ENCODE measurements at places on chromosomes 13 and 19.

- DNase-seq: no peak
Measured at GRCh38 chr19:45745606-45746005, 12.4 kb downstream of the MEIOSIN start.

GRCh38 chr19:55276720-55277430 lies 3.0 kb downstream of the HSPBP1 start:
- DNase-seq: no peak

- DNase-seq: no peak
Measured at GRCh38 chr19:5205381-5205780, 135.2 kb downstream of the PTPRS start.

DNA sequence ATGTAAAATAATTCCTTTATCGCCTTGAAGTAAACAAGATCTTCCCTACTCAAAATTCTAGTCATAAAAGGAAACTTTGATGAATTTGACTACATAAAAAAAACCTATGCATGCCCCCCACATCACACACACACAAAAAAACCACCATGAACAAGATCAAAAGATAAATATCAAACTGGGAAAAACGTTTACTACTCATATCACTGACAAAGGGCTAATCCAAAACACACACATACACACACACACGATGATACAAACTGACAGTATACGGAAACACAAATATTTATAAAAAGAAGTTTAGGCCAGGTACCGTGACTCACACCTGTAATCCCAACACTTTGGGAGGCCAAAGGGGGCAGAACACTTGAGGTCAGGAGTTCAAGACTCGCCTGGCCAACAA lies 61.9 kb downstream of the TSC22D1 start:
- DNase-seq: no peak

DNA sequence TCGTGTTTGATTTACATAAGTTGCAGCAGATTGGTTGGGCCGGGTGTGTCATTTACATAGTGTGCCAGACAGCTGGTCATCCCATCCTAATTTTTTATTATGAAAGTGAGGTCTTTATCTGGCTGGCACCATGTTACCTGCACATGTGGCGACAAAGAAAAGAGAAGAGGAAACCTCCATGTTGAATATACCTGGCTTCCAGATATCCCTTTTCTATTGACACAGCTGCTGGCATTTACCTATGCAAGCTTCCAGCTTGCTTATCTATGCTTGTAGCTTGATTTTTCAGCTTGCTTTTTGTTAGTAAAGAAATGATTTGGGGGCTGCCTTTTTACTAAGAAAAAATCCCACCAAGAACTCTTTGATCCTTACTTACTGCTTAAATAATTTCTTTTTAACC lies 681.3 kb upstream of the SLITRK1 start:
- DNase-seq: no peak

GRCh38 chr13:111327730-111328573 lies 7.5 kb downstream of the TEX29 start:
- no peak for DNase-seq

GRCh38 chr19:4430760-4431159 lies 26.8 kb downstream of the UBXN6 start:
- DNase-seq: no peak

DNA sequence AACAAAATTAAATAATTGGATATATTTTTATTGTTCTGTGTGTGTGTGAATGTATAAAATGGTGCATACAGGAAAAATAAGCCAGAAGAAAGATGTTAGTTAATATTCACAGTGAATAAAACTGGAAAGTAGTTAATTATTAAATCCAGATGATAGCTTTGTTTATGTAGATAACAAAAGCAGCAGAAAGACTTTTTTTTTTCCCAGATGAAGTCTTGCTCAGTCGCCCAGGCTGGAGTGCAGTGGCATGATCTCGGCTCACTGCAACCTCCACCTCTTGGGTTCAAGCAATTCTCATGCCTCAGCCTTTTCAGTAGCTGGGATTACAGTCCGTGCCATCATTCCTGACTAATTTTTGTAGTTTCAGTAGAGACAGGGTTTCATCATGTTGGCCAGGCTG lies 140.1 kb downstream of the ZNF486 start:
- DNase-seq: no peak

DNA sequence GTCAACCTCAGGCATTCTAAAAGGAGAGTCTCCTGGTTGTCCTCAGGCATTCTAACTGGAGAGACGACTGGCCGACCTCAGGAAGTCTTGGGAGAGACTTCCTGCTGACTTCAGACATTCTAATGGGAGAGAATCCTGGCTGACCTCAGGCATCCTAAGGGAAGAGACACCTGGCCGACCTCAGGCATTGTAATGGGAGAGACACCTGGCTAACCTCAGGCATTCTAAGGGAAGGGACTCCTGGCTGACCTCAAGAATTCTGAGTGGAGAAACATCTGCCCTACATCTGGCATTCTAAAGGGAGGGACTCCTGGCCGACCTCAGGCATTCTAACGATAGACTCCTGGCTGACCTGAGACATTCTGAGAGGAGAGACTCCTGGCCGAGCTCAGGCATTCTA lies 1353.3 kb downstream of the UQCRFS1 start:
- no peak for DNase-seq

GRCh38 chr19:7979559-7979958 lies 25.9 kb downstream of the ELAVL1 start:
- no peak for DNase-seq

DNA sequence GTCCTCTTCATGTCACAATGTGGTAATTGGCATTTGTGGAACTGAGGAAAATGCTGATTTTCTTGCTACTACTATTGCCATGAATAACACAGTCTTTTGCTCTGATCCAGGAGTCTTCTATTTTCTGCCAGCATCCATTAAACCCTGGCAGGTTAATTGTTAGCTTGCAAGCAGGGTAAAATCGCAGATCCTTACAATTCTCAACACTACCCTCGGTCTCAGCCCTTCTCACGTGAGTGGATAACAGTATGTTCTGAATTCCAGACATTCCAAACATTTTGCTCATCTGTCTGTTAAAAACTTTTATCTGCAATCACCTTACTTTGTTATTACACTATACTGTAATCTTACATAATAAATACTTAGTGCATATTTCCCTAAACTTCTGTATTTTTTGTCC lies 251.3 kb upstream of the ATXN8OS start:
- DNase-seq: no peak

DNA sequence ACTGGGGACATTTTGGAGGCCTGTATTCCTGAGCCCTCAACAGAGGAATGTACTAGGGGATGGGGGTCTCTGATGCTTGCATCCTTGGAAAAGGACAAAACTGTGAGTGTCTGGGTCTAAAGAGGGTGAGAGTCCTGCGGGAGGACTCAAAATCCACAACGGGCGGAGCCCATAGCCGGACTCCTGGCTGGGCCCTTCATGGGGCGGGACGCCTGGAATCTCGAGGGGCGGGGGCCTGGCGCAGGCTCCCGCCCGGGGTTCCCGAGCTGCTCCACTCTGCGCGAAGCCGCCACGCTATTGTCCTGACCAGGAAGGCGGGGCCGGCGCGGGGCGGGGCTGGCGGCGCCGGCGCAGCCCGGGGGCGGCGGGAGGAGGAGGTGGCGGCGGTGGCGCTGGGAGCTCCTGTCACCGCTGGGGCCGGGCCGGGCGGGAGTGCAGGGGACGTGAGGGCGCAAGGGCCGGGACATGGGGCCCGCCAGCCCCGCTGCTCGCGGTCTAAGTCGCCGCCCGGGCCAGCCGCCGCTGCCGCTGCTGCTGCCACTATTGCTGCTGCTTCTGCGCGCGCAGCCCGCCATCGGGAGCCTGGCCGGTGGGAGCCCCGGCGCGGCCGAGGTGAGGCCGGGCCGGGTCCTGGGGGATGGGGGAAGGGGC lies at the start of gene APLP1:
TSS of gene APLP1 (plus strand) at position 403 of the 651 bp plus-strand sequence. CDS start at position 466, 63 bp downstream.
- no peak for DNase-seq

DNA sequence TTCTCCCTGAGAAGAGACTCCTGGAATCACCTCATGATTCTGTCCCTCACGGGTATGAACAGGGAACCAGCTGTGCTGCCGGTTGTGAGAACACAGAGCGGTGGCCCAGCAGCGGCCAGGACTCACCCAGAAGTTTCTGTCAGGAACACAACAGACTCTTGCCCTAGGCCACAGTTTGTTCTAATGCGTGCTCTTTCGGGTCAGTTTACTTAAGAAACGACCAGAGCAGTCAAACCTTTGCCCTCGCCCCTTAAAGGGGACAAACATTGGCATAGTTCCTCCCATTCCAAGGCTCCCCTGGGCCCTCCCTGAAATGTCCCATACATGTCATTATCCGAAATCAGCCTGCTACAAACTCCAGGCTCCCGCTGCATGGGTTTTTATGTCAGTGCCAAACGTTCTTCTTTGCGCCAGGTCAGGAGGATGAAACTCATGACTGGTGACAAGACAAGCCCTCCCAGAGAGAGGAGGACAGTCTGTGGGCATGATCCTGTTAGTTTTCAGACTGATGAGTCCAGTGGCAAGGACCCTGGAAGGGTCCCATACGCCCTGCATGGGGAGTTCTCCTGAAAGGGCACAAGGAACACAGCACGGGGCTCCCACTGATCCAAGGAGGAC lies 18.3 kb downstream of the ZIC5 start:
- no peak for DNase-seq

- no peak for DNase-seq
Measured at GRCh38 chr19:55809381-55810058, 22.3 kb downstream of the NLRP11 start.
